Cardiac septum (tissue), 1 donor: ENCODE measurements at places on chromosomes 4 and X. TPM values are rescaled to one million over a fixed set of nuclear protein-coding genes. Genes with fewer than 3 reads are reported as not detected.

Gene C4orf54
- 1.3 TPM for total RNA-seq

Gene SLBP
- total RNA-seq, result 12.1 TPM

Gene PKD2
- 25.1 TPM for total RNA-seq

Gene SLC49A3
- 12.1 TPM for total RNA-seq

Gene PDE5A
- 20.0 TPM for total RNA-seq

Gene TREX2
- 0.19 TPM for total RNA-seq

Gene CDX4
- total RNA-seq, result not detected

Gene SOWAHB
- total RNA-seq, result 0.08 TPM

Gene MBNL3
- total RNA-seq, result 10.0 TPM

Gene HPGDS
- total RNA-seq, result 1.1 TPM

Gene LUZP4
- total RNA-seq, result not detected

DNA sequence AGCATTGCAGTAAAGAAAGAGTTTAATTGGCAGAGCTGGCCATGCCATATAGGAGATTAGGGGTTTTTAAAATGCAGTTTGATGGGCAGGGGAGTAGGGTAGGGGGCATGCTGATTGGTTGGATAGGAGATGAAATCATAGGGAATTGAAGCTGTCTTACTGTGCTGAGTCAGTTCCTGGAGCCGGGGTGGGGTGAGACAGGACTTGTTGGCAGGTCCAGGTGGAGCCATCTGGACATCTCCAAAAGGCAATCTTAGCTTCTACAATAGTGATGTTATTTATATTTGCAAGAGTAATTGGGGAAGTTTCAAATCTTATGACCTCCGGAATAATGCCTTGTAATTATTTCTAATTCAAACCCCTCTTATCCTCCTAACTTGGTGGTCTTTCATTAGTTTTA is 32.4 kb upstream of the PGM2 start:
- no peak for DNase-seq

- DNase-seq, result no peak
Measured at GRCh38 chr4:98686043-98686707, 27.8 kb upstream of the TSPAN5 start.

DNA sequence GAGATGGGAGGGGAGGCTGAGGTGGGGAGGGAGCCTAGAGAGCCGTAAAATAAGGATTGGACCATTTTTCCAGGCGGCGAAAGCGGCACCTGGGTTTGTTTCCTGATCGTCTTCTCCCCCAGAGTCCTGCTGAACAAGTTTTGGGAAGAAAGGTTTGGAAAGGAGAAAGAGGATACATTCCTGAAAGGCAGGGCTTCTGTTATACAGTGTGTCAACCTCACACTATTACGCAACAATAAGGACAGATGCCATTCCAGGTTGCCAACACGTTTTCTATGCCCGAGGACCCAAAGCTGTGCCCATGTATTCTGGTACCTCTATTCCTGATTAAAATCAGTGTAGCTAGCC is 658 bp downstream of the SCOC start:
- DNase-seq, result no peak

GRCh38 chrX:3145716-3146115 is 104.4 kb downstream of the ARSF start:
- DNase-seq, result no peak

GRCh38 chr4:153181293-153181692 is 22.9 kb upstream of the TRIM2 start:
- DNase-seq, result no peak

DNA sequence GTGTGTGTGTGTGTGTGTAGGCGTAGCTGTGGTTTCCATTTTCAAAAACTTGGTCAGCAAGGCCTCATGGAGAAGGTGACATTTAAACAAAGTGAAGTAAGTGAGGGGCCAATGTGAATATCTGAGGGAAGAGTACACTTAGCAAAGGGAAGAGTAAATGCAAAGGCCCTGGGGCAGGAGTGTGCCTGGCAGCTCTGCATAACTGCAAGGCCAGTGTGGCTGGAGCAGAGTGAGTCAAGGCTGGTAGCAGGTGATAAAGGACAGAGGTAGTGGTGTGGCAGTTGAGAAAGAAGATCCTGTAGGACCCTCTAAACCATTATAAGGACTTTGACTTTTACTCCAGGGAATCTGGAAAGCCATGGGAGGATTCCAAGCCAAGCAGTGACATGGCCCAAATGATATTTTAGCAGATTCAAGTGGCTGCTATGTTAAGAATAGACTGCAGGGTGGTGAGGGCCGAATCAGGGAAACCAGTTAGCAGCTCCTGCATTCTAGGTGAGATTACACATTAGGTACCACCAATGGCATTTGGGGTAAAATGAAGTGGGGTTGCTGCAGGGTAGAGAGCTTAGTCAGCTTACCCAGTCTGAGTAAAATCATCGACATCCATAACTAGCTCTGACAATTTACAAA is 5.9 kb upstream of the TBC1D1 start:
- no peak for DNase-seq

- no peak for DNase-seq
Measured at GRCh38 chr4:1109333-1109732, 4.0 kb downstream of the RNF212 start.

DNA sequence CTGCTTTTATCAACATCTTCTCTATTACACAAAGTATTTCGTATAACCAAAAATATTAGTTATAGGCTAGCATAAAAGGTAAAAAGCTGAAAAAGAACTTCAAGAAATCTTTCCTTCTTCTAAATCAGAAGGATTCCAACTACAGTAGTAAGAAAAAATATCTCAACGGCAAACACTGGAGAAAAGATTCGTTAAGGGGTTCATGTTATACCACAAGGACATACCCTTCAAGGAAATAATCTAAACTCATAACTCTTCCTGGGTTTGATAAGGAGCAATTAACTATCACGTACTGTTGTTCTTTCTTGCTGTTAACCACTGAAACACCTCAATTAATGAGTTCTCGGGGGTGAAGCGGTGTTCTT is 1.5 kb downstream of the SMIM14 start:
- no peak for DNase-seq

DNA sequence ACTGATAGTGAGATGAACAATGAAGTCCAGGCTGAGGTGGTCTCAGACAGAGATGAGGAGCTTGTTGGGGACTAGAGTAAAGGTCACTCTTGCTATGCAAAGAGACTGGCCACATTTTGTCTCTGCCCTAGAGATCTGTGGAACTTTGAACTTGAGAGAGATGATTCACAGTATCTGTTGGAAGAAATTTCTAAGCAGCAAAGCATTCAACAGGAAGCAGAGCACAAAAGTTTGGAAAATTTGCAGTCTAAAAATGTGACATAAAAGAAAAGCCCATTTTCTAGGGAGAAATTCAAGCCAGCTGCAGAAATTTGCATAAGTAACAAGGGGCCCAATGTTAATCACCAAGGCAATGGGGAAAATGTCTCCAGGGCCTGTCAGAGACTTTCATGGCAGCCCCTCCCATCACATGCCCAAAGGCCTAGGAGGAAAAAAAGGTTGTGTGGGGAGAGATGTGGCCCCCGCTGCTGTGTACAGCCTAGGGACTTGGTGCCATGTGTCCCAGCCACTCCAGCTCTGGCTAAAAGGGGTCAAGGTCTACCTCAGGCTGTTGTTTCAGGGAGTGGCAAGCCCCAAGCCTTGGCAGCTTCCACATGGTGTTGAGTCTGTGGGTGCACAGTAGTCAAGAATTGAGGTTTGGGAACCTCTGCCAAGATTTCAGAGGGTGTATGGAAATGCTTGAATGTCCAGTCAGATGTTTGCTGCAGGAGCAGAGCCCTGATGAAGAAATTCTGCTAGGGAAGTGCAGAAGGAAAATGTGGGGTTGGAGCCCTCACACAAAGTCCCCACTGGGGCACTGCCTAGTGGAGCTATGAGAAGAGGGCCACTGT is 262.8 kb downstream of the DKK2 start:
- no peak for DNase-seq

DNA sequence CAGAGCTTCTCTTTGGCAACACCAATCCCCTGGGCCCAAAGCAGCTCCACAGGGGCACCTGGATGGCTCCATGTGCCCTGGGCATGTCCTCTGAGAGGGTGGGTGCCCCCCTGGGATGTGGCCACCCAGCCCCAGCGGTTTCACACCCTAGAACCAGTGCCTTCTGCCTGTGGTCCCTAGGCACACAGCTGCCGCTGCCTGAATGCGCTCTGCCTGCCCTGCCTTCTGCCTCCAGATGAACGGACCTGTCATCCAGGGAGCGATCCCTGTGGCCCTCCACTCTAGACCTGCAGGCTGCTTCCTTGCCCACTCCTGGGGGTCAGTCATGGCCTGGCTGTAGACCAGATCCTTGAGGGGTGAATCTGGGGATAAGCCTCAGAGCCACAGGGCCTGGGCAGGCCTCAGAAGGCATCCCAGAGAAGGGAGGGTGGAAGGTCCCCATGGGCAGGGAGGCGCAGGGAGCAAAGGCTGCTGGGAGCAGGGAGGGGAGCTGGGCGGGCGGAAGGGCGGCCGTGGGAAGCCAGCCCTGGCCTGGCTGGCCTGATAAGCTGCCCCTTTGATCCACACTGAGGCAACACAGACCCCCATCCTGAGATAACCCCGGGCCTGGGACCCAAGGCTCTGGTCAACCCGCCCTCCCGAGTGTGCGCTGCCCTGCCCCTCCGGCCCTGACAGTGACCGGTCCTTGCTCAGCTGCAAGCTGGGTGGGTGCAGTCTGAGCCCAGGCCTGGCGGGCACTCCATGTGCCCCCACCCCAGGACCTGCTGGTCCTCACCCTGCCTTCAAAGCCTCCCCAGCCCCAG is 8.1 kb upstream of the FGFR3 start:
- peak; percentile 82 for DNase-seq
